ENCODE measurements at places on chromosomes 7 and 10.

DNA sequence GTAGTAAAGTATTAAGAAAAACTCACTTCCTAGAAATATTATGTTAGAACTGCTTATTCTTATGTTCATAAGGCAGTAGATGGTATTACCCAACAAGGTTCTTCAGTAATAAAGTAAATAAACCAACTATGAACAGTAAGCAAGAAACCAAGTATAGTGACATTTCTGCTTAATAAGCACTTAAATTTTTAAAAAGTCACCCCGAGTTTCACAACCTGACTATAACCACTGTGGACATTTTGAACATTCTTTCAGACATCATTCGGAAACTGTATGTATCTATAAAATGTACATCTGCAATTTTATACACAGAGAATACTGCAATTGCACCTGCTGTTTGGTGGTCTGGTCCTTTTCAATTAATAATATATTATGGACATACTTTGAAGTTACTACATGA, 1073.6 kb downstream of the XPNPEP1 start:
- no peak for DNase-seq

DNA sequence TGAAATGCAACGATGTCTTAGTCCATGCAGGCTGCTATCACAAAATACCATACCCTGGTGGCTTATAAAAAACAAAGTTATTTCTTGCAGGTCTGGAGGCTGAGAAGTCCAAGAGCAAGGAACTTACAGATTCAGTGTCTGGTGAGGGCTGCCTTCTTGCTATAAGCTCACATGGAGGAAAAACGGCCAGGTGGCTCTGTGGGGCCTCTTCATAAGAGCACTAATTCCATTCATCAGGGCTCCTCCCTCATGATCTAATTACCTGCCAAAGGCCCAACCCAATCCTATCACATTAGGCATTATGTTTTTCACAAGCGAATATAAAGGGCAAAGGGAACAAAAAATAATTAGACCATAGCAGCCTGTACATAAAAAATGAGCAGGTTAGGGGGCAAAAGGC, 35.4 kb downstream of the PAPSS2 start:
- no peak for DNase-seq

- DNase-seq = peak; percentile 68
Observed at GRCh38 chr7:151013733-151014497, 10.4 kb downstream of the ATG9B start.

DNA sequence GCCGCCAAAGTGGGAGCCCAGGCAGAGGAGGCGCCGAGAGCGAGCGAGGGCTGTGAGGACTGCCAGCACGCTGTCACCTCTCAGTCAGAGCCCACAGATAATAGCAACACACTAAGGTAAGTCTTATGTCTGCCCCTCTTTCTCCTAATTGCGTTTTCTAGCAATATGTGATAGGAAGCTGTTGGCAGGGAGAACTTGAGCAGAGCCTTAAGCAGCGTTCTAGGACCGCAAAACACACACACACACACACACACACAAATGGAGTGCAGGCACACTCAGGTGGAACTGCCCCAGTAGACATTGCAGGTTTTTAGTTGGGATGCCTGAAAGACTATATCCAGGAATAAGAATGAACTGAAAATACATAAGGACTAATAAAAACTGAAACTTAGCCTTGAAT, 1188.5 kb downstream of the NXPH1 start:
- no peak for DNase-seq

GRCh38 chr7:100799037-100799896, 28.1 kb downstream of the EPHB4 start:
- peak; percentile 63 for DNase-seq

GRCh38 chr7:27112361-27112760, 9.9 kb upstream of the HOXA2 start:
- DNase-seq = no peak

- peak; percentile 21 for DNase-seq
Observed at GRCh38 chr10:115001506-115002381, 63.7 kb downstream of the TRUB1 start.

- DNase-seq = no peak
Observed at GRCh38 chr7:114885836-114886235, 36.1 kb upstream of the MDFIC start.

- no peak for DNase-seq
Observed at GRCh38 chr10:93867525-93867924, 26.3 kb upstream of the SLC35G1 start.

DNA sequence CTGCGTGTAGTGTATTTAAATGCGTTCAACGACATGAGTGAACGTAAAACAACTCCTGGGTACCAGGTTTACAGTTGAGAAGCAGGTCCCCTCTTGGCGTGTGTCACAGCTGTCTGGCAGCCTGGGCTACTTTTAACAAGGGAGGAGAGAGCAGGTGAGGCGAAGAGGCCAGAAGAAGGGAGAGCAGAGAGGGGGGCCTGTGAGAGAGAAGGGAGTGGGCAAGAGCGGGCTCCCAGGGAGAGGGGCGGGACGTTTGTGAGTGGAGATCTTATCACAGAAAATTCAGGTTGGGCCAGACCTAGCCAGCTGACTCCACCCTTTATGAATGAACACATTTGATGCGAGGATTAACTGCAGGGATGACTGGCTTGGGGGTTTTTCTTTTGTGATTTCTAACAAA, 154.0 kb downstream of the CAMK1D start:
- DNase-seq = no peak

GRCh38 chr7:5218564-5219360, 28.7 kb downstream of the WIPI2 start:
- no peak for DNase-seq

DNA sequence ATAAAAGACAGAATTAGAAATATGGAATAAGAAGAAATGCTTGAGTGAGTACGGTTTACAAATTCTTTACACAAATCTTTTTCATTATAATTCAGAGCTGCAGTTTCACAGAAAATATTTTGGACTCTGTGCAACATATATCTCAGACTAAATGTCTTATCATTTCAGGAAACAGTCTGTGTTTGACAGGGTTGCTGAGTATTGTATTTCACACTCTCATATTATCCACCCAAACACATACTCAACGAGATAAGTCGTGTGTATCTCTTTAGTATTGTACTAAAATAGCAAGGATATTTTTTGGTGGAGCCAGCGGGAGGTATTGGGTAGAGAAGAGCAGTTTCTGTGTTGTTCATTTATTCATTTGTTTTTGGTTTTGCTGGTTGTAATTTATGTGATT, 39.0 kb upstream of the SLC39A12 start:
- DNase-seq = no peak

DNA sequence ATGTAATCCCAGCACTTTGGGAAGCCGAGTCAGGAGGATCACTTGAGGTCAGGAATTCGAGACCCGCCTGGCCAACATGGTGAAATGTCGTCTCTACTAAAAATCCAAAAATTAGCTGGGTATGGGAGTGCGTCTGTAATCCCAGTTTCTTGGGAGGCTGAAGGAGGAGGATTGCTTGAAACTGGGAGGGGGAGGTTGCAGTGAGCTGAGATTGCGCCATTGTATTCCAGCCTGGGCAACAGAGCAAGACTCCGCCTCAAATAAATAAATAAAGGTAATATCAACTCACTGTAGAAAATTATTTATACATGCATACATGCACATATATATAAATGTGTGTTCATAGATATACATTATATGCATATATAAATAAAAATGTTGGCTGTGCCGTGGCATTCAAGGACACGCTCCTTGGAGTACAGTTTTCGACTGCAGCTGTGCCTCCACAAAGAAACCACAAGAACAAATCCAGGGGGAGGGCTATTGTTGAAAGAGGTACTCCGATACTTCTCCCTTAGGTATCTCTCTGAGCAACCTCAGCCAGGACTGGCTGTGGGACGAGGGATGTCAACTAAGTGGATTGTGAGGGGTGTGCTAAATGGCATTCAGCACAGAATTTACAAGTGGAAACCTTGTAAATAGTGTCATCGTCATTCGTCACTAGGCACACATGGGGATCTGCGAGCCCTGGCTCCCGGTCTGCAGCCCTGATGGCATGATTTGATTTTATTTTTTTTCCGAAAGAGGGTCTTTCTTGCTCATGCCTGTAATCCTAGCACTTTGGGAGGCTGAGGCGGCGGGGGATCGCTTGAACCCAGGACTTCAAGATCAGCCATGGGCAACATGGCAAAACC, 49.3 kb downstream of the HIP1 start:
- DNase-seq = no peak

DNA sequence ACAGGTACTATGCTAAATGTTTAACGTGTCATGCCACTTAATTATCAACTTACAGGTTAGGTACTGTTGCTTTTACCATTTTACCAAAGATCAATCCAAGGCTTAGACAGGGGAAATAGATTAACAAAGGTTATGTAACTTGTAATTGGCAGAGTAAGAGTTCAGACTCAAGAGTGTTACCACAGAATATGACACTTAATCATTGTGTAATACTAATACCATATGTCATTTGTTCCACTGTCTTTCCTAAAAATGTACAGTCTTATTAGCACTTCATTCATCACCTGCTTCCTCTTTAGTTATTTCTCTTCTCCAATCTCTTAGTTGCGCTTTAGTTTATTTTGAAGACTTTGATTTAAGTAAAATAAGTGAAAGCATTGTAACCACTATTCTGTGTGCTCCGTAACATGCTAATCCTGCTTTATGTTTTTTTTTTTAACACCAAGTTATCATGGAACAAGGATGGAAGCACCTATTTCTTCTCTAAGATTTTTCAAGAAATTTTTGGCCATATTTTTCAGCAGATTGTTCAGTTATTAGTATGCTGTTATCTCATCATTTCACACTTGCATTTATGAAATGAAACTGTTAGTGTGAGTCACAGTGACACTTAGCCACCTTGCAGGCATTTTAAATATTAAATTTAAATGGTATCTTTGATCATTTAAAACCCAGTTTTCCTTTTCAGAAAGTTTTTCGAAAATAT, 197.3 kb downstream of the PHF14 start:
- DNase-seq = no peak

GRCh38 chr10:77800320-77800719, 126.2 kb downstream of the DLG5 start:
- DNase-seq = no peak

DNA sequence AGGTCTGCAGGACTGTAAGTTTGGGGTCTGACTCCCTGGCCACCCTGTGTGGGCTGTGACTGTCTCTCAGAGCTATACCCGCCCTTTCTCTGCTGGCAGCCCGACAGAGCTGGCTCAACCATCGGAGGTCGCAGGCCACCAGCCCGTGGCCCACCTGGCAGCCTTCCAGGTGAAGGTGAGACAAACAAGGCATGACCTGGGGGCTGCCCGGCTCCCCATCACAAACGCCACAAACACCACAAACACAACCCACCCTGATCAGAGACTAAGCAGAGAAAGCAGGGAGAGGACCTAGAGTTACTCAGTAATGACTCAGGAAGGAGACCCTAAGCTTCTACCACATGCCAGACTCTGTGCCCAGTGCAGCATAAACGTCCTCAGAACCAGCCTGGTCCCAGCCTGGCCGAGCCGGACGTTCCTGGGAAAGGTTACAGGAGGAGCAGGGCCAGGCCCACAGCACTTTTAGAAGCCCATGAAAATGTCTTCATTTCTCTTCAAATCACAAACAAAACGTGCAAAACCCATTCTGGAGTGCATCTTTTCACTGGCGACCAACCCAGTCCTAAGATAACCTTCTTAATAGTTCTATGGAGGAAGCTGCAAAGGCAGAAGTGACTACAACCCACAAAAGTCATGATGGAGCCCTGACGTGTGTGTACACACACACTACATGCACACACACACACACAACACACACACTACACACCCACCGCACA, 66.8 kb downstream of the MKI67 start:
- DNase-seq = no peak

DNA sequence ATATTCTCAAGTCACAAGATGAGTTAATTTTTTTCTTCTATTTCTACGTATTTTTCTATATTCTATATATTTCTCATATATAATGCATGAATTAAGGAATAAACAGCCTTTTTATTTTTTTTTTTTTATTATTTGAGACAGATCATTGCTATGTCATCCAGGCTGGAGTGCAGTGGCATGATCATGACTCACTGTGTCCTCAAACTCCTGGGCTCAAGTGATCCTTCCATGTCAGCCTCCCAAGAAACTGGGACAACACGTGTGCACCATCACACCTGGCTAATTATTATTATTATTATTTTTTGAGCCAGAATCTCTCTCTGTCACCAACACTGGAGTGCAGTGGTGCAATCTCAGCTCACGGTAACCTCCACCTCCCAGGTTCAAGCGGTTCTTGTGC, 1.5 kb downstream of the CLDN12 start:
- no peak for DNase-seq

GRCh38 chr7:54543051-54543488, 895 bp downstream of the VSTM2A start:
- DNase-seq = peak; percentile 36

DNA sequence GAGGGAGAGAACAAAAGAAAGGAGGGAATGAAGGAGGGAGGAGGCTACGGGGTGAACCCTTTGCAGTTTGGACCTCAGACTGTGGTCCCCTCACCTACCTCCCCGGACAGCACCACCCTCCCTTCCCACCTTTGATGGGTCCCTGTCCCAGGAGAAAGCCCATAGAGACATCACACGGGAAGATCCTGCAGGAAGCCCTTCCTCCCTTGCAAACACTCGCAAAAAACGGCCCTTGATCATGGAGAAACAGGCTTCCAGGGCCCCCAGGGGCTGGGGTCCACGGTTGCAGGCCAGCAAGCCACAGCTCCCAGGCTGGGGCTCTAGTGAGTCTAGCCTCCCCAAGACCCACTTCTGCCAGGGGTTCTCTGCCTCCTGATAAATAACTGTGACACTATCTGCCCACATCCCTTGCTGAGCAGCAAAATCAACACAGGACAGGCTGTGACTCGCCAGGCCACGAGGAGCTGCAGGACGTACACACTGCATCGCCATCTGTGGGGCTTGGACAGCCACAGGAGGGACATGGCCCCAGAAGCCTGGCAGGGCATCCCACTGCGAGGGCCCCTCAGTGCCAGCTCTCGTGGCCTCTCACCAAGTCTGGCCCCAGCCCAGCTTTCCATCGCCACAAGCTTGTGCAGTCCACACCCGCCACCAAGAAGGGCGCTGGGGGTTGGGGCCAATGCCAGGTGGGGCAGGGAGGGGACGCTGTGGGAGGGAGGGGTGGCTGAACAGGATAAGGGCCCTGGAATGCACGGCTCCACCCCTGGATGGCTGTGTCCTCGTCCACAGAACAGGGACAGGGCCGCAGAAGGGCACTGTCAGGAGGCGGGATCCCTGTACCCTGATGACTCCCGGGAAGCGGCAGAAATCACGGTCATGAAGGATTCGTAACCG, 34.2 kb downstream of the PDGFA start:
- DNase-seq = no peak

DNA sequence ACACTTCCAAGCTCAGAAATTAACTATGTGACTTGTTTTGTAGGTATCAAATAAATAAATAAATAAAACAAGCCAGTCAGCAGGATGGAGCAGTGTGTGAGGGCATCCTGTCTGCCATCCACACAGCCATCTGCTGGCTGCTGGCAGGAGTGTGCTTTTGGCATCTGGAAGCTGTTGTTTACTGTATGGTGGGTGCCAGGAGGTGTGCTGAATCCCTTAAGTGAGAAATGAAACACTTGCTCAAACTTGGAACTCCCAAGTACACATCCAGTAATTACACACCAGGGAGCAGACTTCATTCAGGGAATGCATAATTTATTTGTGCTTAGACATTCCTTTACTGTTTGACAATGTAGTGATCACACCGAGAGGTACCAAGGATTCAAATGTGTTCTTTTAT, 16.9 kb upstream of the TAX1BP1 start:
- no peak for DNase-seq
